ENCODE measurements at places on chromosomes 16 and 17.
A peak's percentile ranks its signal among the peaks of the same experiment; 100 is the strongest.

DNA sequence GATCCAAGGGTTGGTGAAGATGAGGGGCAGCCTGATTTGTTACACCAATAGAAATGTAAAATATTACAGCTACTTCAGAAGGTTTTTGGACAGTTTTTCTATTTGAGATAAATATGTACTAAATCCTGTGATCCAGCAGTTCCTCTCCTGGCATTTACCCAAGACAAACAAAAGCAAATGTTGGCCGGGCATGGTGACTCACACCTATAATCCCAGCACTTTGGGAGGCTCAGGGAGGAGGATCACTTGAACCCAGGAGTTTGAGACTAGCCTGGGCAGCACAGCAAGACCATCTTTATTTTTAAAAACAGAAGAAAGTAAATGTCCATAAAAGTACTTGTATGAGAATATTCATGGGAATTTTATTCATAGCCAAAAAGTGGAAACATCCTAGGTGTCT, 64.8 kb upstream of the MRC2 start:
- peaks cover 42% of the 10 kb centered on the region for H3K36me3 ChIP-seq
- H3K4me3 ChIP-seq: no peak overlapping the region
- H3K4me1 ChIP-seq: peaks cover 15% of the 10 kb centered on the region
- H3K27me3 ChIP-seq: no peaks in the 10 kb centered on the region

GRCh38 chr17:48310748-48311213, 119.2 kb downstream of the SKAP1 start:
- H3K27me3 ChIP-seq: peaks cover 7% of the 10 kb centered on the region
- no peaks in the 10 kb centered on the region for H3K4me1 ChIP-seq
- DNase-seq: no peak
- H3K27ac ChIP-seq: no peak overlapping the region
- no peak overlapping the region for H3K4me3 ChIP-seq

DNA sequence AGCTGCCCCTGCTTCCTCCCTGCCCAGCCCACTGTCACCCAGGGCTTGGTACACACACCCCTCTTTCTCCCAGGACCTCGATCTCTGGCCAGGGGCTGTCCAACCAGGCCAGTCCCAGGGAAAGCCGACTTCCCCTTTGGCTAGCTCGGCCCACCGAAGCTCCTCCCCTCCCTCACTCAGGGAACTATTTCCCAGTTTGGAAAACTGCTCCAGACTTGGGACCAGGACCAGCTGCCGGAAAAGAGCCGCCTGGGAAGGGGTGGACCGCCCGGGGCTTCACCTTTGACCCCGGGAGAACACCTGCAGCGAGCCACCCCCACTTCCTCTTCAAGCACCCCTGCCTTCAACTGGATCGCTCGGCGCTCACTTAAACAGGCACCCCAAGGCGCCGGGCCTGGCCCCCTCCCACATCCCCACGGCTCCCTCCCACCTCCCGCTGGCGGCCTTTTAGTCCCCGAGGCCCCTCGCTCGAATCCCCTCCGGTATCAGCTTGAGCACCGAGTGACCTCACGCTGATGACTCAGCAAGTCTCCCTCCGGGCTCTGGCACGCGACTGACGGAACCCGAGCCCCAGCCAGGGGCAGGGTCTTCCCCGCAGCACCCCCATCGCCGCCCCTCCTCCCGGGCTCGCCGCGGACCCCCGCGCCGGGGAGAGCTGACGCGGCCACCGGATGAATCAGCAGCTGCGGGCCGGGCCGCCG, 934 bp downstream of the MAFG start:
- H3K27ac ChIP-seq: peak overlapping the region; percentile 99
- H3K4me3 ChIP-seq: peak overlapping the region; percentile 99
- H3K4me1 ChIP-seq: peaks cover 66% of the 10 kb centered on the region
- DNase-seq: peak; percentile 90
- H3K36me3 ChIP-seq: peaks cover 14% of the 10 kb centered on the region
- H3K27me3 ChIP-seq: peaks cover 3% of the 10 kb centered on the region

- H3K27me3 ChIP-seq: no peaks in the 10 kb centered on the region
- DNase-seq: no peak
- H3K4me1 ChIP-seq: no peaks in the 10 kb centered on the region
- H3K36me3 ChIP-seq: no peaks in the 10 kb centered on the region
Measured at GRCh38 chr17:43471585-43472160, 12.1 kb upstream of the DHX8 start.

DNA sequence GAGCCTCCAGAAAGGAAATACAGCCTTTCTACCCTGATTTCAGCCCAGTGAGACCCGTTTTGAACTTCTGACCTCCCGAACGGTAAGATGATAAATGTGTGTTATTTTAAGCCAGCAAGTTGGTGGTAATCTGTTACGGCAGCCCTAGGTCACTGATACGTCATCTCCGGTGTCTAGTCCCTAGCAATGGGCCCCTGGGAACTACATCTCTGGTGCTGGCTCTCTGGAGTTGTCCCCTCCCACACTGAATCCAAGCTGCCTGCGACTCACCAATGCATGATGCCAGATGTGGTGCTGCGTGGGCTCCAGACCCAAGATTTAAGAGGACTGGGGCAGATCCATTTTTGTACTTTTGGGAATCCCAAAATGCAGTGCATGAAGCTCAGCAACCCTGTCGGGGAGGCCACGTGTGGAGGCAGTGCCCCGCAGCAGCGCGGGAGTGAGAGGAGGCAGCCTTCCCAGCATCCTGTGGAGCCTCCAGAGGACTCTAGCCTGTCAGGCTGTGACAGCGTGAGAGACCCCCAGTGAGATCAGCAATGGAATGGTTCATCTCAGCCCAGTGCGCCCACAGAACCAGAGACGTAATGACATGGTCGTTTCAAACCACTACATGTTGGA, 43.6 kb upstream of the USP7 start:
- H3K4me3 ChIP-seq: no peak overlapping the region
- H3K27ac ChIP-seq: no peak overlapping the region
- peaks cover 6% of the 10 kb centered on the region for H3K4me1 ChIP-seq
- no peaks in the 10 kb centered on the region for H3K27me3 ChIP-seq

- no peak overlapping the region for H3K4me3 ChIP-seq
- peaks cover 49% of the 10 kb centered on the region for H3K4me1 ChIP-seq
- no peaks in the 10 kb centered on the region for H3K36me3 ChIP-seq
- no peaks in the 10 kb centered on the region for H3K27me3 ChIP-seq
- no peak for DNase-seq
- H3K27ac ChIP-seq: peak overlapping the region; percentile 42
Measured at GRCh38 chr17:75681289-75681688, 14.2 kb downstream of the SAP30BP start.

DNA sequence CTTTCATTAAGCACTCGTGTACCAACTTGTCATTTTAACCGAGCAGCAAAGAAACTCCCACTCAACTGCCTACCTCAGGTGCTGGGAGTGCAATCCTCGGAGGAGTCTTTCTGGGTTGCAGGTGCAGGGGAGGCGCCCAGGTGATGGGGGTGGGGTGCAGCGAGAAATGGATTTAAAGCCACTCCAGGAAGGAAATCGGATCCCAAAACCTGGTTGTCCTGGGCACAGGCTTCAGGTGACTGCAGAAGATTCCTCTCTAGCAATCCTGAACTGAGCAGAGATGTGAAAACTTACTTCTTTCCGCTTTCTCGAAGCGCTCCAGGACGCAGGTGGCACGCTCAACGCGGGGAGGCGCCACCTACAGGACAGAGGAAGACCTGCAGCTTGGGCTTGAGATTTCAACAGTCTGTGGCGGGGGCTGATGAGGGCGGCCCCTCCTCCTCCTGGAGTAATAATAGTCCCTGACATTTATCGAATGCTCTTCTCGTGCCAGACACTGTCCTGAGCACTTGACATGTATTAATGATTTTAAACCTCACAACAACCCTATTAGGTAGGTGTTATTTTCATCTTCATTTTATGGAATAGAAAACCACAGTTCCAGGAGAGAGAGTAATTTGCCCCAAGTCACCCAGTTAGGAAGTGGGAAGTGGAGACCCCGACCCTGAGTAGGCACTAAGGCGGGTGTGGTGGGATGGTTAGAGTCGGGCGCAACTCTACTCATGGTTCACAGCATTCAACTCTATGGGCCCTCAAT, 27.2 kb upstream of the SKAP1 start:
- H3K4me3 ChIP-seq: no peak overlapping the region
- no peaks in the 10 kb centered on the region for H3K27me3 ChIP-seq
- H3K36me3 ChIP-seq: no peaks in the 10 kb centered on the region

DNA sequence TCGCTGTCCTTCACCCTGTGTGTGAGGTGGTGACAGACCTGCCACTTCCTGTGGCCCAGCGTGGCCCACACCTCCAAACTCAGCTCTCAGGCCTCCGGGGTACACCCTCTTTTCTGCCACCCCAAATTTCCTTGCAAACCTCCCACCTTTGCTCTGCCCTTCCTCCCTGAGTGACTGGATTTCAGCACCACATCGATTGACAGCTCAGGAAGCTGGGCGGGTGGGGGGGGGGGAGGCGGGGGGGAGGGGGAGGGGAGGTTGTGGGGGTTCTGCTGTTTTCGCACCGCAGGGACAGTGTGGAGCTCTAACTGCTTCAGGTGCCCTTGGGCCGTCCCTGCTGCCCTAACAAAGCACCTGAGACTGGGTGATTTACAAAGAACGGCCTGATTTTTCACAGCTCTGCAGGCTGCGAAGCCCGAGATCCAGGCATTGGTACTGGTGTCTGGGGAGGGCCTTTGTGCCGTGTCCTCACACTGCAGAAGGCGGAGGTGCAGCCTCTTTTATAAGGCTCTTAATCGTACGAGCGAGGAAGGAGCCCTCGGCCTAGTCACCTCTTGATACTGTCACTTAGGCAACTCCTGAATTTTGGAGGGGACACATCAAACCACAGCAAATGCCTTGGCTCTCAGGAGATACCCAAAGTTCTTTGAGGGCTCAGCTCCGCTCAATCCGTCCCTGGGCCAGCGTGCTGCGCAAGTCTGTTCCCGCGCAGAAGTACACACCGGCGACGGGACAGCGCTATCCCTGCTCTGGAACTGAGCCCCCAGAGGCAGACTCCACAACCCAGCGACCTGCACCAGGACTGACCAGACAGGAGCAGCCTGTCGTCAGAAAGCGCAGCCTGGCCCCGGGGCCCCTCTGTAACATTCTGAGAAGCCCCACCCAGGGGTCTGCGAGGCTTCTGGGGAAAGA, 3.6 kb downstream of the NDUFAF8 start:
- peaks cover 19% of the 10 kb centered on the region for H3K4me1 ChIP-seq
- no peak overlapping the region for H3K4me3 ChIP-seq
- no peaks in the 10 kb centered on the region for H3K36me3 ChIP-seq
- H3K27me3 ChIP-seq: no peaks in the 10 kb centered on the region

DNA sequence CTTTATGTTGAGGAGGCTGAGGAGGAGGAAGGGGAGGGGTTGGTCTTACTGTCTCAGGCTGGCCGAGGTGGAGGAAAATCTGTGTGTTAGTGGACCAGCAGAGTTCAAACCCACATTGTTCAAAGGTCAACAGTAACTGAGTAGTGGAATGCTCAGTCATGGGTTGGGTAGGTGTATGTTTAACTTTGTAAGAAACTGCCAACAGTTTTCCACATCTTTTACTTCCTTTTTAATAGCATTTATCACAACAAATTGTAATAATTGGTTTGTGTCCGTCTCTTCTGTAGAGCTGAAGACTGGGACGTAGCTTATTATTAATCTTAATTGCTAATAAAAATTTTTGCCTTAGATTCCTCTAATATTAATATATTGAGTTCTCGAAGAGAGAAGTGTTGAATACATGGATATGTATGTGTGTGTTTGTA, 5.3 kb downstream of the ATP6V0A1 start:
- peaks cover 45% of the 10 kb centered on the region for H3K36me3 ChIP-seq
- no peak overlapping the region for H3K4me3 ChIP-seq
- DNase-seq: no peak

DNA sequence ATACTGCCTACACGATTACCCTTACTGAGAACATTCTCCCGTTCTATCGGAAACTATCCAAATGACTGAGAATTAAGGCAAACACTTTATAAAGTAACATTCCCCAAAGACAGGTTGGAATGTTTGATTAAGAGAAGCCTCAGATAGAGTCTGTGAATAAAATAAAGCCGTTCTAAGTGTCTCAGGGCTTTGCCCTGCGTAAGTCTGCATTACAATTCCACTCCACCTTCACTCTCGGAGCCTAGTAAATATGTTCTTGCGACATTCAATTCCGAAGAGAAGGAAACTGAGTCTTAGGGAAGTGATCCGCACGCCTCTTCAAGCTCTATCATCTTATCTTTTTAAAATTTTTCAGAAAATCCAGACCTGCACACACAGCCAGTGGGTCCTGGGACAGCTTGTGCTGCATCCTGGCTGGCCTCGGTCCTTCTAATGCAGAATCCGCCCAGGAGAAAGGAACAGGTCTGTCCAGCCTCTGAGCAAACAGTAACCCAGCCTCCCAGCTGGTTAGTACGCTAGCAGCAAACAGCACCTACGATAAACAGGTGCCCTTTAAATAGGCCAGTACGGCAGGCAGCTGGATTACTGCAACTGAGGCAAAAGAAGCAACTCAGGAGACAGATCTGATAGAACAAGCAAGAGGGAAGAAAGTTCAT, 254.1 kb upstream of the IRX3 start:
- no peak for DNase-seq
- no peaks in the 10 kb centered on the region for H3K27me3 ChIP-seq
- peak overlapping the region; percentile 63 for H3K27ac ChIP-seq
- peak overlapping the region; percentile 22 for H3K4me3 ChIP-seq
- no peaks in the 10 kb centered on the region for H3K36me3 ChIP-seq

GRCh38 chr17:57197466-57198071, 58.8 kb upstream of the MSI2 start:
- DNase-seq: no peak
- no peaks in the 10 kb centered on the region for H3K36me3 ChIP-seq
- no peaks in the 10 kb centered on the region for H3K4me1 ChIP-seq
- H3K4me3 ChIP-seq: no peak overlapping the region

- peaks cover 44% of the 10 kb centered on the region for H3K4me1 ChIP-seq
- H3K27ac ChIP-seq: no peak within 1 kb of the TSS
- DNase-seq: peak; percentile 87
Measured at GRCh38 chr16:86566601-86566965, at the start of gene FOXC2. Gene FOXC2 (plus strand): TSS chr16:86566829. CDS start chr16:86567336, 507 bp downstream.

- no peaks in the 10 kb centered on the region for H3K27me3 ChIP-seq
- peak overlapping the region; percentile 74 for H3K27ac ChIP-seq
- H3K4me1 ChIP-seq: peaks cover 4% of the 10 kb centered on the region
- DNase-seq: no peak
Measured at GRCh38 chr17:30360086-30360808, 18.5 kb upstream of the CPD start.

- no peaks in the 10 kb centered on the region for H3K36me3 ChIP-seq
- no peaks in the 10 kb centered on the region for H3K4me1 ChIP-seq
- H3K27ac ChIP-seq: no peak overlapping the region
- H3K4me3 ChIP-seq: no peak overlapping the region
Measured at GRCh38 chr16:5647051-5647450, 549.5 kb upstream of the EEF2KMT start.

- H3K4me3 ChIP-seq: no peak overlapping the region
- no peaks in the 10 kb centered on the region for H3K4me1 ChIP-seq
- DNase-seq: peak; percentile 17
- no peaks in the 10 kb centered on the region for H3K27me3 ChIP-seq
- H3K36me3 ChIP-seq: peaks cover 100% of the 10 kb centered on the region
Measured at GRCh38 chr16:28103516-28104170, 40.1 kb upstream of the GSG1L start.

Measured in upper lobe of left lung (tissue), 6 donors.